ENCODE measurements at places on chromosomes 13 and 19. TPM values are rescaled to one million over a fixed set of nuclear protein-coding genes. Genes with fewer than 3 reads are reported as not detected.

Gene C19orf67
- 1.1 TPM for total RNA-seq

Gene SOX1
- not detected for total RNA-seq

Gene LGALS14
- not detected for total RNA-seq

Gene OR7C1
- not detected for total RNA-seq

Gene POGLUT2
- total RNA-seq: 17.8 TPM

Gene LYL1
- 2.4 TPM for total RNA-seq

Gene MAU2
- total RNA-seq: 73.4 TPM

Gene LAIR2
- 49.1 TPM for total RNA-seq

Measured in activated T-helper 1 cell treated with anti-CD3 and anti-CD28 coated beads, Interleukin-12 subunit alpha, Interleukin-12 subunit beta, Interleukin-2, Interleukin-4 antibody, amounts not matched to agents 30 ng/mL and 10 ng/mL and 1 ng/mL, durations not matched to agents 14 hours and 24 hours and 36 hours (primary cell).